ENCODE measurements at places on chromosomes 4 and X. TPM values are rescaled to one million over a fixed set of nuclear protein-coding genes. Genes with fewer than 3 reads are reported as not detected.
A peak's percentile ranks its signal among the peaks of the same experiment; 100 is the strongest.

PCYT1B gene
- 0.03 TPM for polyA plus RNA-seq

GRCh38 chrX:100208076-100208475, 202.0 kb downstream of the PCDH19 start:
- no peak for DNase-seq

DNA sequence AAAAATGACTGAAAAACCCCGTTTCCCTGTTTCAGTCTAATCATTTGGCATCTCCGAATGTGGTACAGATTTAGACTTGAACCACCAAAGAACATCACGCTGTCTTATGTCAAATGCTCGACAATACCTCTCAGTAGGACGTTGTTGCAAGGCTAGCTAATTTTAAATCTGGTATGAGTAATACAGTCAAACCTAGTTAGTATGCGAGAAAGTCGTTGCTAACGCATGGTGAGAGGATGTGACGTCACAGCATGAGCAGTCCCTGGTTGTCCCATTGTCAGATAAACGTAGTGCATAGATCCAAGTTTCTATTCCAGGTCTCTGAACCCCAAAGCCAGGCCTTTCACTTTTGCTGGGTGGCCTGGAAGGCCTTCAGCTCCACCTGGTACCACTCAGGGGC, 44.7 kb downstream of the SETD7 start:
- no peak for DNase-seq

GRCh38 chrX:74527350-74527749, 87.1 kb downstream of the RLIM start:
- DNase-seq = no peak

IKBKG gene
- 51.3 TPM for polyA plus RNA-seq

- no peak for DNase-seq
These were observed 641.4 kb downstream of the ZNF674 start for GRCh38 chrX:45903781-45904201.

DNA sequence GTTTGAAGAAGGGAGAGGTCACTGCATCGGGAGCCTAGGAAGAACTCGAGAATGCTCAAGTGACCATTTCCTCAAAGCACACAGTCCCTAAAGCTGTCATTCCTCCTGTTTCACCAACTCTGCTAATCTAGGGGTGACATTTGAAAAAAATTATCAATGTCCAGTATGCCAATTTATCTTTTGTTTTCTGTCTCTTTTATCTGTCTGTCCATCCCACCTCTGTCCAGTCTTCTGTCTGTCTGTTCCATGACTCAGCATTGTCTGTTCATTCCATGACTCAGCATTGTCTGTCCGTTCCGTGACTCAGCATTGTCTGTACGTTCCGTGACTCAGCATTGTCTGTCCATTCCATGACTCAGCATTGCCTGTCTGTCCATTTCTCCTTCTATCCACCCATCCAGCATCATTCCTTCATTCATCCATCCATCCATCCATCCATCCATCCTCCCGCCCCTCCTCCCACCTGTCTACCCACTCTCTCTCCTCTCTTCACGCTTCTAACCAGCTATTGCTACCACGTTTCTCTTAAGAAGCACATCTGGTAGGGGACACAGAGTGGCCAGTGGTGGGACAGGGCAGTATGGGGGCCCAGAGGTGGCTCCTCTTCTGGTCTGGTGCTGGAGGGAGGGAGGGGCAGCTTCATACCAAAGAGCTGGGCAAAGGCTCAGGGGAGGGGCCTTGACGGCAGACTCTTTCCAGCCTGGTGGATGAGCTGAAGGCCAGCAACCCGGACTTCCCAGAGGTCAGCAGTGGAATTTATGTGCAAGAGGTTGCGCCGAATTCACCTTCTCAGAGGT, 34.1 kb downstream of the HTRA3 start:
- peak; percentile 13 for DNase-seq

DNA sequence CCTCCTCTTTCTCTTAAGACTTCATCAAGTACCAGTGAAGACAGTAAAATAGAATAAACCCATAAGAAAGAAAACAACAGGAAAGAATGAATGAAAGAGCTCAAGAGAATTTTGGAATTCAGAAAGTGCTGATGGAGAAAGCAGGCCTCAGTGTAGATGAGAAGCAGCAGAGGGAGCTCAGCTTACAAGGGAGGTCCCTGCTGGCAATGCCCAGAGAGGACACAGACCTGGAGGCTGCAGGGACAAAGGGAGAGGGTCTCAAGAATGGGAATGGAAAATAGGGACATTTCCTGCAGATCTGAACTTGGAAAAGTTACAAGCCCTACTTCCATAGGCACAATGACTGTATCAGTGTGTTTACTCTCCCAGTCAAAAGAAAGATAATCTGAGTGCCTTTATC, 64.5 kb upstream of the MAGEA10 start:
- DNase-seq = no peak

GPRASP1 gene
- polyA plus RNA-seq = 3.3 TPM

RCHY1 gene
- polyA plus RNA-seq = 28.5 TPM

SPANXN4 gene
- polyA plus RNA-seq = not detected

- no peak for DNase-seq
These were observed 308.9 kb downstream of the ARHGAP24 start for GRCh38 chr4:85783900-85784299.

GRCh38 chr4:7759216-7759615, 180.4 kb downstream of the AFAP1 start:
- no peak for DNase-seq

CENPE gene
- polyA plus RNA-seq = not detected

DNA sequence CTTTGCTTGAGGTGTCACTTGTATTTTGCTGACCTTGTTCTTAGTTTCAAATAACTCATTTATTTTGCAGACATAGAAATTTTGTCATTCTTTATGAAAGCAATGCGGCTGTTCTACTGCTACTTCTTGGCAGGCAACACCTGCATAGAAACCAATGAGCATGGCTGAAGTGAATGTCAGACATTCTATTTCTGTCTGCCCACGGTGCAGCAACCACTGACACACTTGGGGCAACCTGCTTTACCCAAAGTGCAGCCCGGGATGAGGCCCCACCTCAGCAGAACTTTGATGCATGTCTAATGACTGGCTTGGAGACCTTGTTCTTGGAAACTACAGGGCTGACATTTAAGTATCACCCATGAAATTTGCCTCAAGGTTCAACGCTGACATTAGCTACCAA, 93.6 kb downstream of the RBM47 start:
- DNase-seq = no peak

DNA sequence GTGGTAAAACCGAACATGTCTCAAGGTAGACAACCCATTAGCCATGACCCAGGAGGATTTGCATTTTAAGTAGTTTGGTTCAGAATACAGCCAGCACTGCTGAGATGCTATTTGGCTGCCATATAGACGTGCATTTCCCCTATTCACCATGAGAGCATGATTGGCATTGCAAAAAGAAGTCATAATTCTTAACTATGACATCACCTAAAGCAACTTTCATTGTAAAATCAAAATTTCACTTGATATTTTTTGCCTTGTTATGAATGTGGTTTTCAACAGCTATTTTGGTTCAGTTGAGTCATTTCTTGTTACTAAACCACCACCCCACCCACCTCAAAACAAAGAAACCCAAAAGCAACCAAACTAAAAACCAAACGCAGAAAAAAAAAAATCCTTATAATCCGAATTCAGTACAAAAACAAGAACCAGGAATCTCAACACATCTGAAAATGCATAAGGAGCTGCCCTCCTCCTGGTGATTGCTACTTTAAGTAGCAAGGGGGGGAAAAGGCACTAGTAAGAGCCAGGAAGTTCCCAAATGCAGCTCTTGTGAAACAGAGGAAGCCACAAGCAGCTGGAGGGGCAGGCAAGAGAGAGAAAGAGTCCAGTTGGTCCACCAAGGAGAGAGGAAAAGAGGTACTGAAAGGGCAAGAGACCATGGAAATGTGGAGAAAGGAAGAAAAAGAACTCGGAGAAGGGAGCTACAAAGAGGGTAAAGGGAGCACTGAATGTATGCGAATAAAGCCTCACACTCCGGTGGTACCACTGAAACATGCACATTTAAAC, 3.1 kb downstream of the SLITRK4 start:
- DNase-seq = no peak

DNA sequence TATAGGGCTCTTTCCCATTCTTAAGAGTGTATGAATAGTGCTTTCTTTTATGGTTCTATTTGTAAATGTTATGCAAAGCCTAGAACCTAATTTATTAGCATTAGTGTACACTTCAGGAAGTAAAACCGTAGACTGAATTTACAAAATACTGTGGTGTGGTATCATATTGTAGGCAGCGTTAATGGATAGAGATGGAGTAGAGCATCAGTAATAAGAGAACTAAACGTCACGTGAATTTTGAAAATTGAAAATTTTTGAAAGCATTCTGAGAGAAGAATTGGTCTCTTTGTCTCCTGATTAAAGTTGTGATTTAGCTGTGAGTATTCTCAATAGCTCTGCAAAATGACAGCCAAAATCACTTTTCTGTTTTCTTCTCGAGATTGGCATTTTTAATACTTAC, 2.9 kb downstream of the STIM2 start:
- no peak for DNase-seq

SYP gene
- polyA plus RNA-seq = 3.0 TPM

PASD1 gene
- polyA plus RNA-seq = not detected

ARHGAP10 gene
- 69.7 TPM for polyA plus RNA-seq

FAM149A gene
- polyA plus RNA-seq = 12.8 TPM

GRCh38 chr4:85039526-85039925, 73.0 kb upstream of the WDFY3 start:
- DNase-seq = no peak

DNA sequence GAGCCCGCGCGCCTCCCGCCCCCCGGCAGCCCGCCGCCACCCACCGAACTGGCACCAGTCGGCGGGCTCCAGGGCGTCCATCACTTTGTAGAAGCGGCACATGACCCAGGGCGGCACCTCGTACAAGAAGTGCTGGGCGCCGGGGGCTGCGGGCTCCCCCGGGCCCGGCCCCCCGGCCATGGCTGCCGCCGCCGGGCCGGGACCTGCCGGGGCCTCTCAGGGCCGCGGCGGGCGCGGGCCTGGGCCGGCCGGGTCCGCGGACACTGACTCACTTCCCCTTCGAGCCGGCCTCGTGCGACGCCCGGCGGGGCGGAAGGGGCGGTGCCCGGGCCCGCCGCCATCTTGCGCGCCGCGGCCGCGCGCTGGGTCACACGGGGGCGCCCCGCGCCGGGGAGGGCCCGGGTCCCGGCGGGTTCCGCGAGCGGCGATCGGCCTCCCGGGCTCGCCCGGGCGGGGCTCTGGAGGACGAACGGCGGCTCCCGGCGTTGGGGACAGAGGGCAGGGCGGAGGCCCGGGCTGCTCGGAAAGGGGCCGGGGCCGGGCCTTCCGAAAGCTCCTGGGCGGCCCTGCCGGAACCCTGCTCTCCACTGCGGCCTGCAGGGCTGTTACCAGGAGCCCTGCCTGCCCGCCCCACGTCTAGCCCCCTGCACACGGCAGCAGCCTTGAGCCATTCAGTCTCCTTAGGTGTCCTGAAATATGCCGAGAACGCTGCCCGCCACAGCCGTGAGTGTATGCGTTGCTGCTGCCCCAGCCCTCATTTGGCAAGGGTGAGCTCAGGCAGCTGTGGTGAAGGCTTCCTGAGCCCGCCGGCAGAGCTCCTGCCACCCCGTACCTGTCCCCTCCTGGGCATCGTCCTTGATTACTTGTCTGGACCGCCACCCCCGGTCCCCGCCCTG, at the start of gene IRAK1:
Gene IRAK1 (minus strand): TSS at position 270 of the 896 bp plus-strand sequence. CDS start 90 bp downstream, at position 180.
- DNase-seq = peak; percentile 74

DNA sequence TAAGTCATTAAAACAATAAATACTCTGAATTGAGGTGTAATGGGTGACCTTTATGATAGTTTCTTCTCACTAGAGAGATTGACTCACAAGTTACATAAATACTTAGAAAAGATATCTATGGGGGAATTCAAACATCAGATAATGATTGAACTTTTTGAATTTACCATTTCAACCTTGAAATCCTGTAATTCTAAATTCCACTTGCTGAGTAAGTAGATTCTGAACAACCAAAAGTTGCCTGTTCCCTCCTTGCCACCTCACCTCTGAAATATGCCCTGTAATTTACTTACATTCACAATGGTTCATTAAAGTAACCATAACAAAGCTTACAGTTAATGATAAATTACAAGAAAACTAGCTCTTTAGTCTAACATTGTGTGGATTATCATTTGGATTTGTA, 43.3 kb upstream of the SLC39A8 start:
- no peak for DNase-seq

- no peak for DNase-seq
These were observed 314.2 kb downstream of the RAB28 start for GRCh38 chr4:13169731-13170525.

DNA sequence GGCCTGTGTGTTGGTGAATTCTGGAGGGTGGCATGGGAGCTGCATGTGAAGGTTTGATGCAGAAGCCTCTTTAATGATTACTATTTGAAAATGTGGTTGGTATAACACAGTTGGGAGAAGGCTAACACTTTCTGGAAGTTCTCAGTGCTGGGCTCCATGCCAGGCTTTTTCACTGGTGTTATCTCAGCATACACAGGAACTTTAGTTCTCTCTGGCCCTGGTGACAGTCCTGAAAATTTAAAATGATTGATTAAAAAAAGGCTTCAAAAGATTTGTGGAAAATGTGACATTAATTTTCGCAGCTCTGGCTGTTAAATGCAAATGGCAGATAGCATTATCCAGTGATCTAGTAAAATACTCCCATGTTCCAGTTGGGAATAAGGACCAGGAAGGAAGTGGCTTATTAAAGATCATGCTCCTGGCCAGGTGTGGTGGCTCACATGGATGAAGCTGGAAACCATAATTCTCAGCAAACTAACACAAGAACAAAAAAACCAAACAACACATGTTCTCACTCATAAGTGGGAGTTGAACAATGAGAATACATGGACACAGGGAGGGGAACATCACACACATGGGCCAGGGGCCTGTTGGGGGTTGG, 36.6 kb downstream of the DIPK2B start:
- no peak for DNase-seq

DNA sequence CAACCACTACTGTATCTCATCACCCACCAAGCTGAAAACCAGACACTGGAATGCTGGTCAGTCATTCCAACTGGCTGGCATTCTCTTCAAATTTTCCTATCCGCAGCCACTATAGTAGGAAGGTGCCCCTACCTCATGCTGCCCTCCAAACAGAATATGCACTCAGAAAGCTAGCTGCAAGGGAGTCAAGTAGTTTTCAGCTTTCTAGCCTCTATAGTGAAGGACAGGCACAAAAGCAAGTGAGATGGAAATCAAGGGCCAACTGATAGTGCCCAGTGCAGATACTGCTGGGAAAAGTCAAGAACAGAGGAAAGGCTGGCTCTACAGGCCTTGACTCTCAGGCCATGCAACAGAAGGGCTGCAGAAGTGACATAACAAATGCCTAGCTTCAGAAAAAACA, 47.2 kb downstream of the BCOR start:
- DNase-seq = no peak

GRCh38 chrX:77938083-77938680, 27.7 kb downstream of the ATP7A start:
- no peak for DNase-seq

- peak; percentile 79 for DNase-seq
These were observed 27.3 kb upstream of the SORBS2 start for GRCh38 chr4:185839194-185839712.

Data from aorta (tissue), 5 donors.